ENCODE measurements at places on chromosomes 6 and 20.
A peak's percentile ranks its signal among the peaks of the same experiment; 100 is the strongest.

DNA sequence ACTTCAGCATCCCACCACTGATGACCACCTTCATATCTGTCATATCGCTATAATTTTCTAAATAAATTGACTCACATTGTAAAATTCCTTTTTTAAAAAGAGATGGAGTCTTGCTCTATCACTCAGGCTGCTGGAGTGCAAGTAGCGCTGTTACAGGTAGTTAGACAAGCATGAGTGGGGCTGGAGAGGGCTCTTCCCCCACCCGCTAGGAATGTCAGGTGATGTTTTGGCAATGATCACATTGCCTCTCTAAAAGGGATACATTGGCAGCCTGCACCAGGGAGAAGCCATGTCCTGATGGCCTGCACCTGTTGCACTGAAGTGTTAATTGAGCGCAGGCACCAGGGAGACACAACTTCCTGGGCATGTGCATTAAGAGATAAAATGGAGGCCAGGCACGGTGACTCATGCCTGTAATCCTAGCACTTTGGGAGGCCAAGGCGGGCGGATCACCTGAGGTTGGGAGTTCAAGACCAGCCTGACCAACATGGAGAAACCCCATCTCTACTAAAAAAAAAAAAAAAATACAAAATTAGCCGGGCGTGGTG, 16.9 kb upstream of the SLC22A16 start:
- DNase-seq = peak; percentile 88

DNA sequence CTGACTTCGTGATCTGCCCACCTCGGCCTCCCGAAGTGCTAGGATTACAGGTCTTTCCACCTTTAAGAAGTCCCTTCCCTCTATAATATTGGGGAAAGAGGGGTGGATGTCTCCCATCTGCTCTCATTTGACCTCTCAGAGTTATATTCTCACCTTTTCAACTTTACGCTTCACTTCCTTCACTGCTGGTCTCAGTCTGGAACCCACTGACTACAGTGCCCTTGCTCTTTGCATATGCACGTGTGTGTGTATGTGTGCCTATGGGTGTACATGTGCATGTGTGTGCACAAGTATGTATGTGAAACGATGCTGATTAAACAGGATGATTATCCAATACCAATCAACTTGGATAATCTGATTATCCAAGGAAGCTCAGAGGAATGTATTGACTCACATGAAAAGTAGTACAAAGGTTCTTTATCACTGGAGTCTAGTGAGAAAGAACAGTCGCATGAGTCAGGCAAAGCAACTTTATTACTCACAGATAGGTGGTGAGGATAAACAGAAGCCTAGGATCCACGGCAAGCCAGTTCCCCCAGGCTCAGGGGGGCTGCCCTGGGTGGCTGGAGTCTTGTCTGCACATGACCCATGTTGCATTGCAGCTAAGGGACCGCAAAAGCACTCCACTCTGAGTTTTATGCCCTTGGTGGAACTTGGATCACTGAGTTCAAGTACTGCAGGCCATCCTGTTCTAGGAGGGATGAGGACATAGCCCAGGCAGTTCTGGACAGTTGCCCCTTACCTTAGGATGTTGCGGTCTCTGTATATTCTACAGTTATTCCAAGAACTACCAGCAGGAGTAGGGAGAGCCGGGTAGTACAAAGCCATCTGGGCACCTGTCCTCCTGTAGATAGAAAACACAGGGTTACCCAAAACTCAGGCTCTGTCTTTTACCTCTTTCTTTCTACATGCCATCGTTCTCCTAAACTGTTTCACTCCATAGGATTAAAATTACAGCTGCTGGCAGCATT, 50.9 kb downstream of the SNRNP48 start:
- no peak for DNase-seq

- DNase-seq = no peak
Observed at GRCh38 chr6:14455876-14456648, 338.5 kb downstream of the CD83 start.

DNA sequence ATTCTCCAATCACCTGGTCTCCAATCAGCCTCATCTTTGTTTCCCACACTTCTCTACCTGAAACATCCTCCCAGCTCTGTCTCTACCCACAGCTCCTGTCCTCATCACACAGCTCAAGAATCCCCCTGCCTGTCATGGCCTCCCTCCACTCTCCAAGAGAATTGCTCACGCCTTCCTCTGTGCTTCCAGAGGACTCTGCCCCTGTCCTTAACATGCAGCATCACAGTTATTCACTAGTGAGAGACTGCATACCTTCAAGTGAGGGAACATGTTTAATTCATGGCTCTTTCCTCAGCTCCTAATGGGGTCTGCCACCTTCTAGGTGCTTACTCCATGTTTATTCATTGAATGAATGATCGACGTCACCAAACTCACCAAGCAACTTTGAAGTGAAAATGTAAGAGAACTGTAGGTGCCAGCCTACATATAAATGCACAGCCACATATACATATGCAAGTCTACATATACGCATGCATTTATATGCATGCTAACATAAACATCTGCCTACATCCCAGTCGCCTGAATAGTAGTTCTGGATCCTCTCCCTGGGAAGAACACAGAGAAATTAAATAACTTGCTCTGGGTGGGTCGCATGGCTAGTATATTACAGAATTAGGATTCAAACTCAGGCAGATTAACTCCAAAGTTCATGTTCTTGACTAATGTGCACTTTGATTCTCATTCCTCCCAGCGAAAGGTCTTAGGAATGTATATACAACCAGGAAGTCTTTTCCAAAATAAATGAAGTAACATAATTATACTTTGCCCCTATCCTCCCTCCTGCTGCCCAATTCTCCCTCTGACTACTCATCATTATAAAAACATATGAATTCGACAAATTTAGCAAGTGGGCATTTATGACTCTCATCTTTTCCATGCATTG, 295.6 kb downstream of the MAFB start:
- DNase-seq = no peak

- peak; percentile 18 for DNase-seq
Observed at GRCh38 chr6:11848852-11849731, 70.5 kb upstream of the ADTRP start.

DNA sequence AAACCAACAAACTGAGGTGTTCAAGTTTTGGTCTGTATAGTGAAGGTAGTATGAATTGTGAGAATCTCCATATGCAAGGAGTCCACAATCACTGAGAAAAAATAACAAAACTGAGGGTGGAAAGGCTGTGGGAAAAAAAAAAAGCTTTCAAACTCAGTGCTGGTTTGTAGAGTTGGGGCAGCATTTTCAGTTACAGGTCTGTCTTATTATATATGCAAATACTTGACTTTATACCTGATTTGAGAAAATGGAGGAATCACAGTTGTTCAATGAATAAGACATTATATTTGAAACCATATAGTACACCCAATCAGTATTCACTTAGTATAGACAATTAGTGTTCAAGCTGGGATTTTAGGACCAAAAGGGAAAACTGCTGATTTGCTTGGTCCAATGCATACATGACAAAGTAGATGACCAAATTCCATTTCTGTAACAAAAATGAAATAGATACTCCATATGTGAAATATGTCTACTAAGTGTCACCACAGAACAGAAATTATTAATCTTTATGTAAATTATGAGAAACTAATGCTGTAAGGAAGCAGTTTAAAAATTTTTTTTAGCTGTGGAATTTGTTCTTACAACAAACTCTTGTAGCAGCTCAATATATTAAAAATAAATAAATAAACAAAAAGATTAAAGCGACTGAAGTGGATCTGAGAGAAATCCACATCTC, 187.7 kb downstream of the ASCC3 start:
- DNase-seq = no peak

DNA sequence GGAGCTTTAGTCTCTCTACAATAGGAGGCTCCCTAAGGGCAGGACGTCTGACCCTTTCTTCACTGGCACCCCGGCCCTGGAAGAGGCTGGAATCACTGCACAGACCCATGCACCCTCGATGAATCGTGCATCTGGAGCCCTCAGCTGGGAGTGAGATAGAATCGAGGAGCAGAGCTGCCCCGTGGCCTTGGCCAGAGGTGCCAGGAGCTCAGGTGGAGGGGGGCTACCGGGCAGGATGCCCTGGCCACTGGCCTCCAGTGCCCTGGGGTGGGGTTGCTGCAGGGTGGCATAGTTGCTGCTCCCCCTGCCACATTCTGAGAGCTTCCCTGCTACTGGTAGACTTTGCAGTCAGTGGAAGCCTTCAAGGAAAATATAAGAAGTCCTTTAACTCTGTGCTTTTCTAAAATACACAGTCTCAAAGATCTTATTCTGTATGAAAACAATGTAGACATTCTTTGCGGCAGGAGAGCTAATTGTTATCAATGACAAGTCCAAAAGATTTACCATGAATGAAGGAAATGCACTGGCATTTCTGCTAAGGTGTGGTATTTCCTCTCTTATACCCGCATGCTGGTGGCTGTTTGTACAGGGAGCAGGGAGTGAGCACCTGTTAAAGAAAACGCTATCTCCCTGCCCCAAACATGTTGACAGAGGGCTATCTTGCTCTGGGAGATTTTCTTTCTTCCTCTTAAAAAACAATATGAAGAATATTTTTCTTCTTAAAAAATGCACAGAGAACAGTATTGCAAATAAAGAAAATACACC, 122.8 kb downstream of the C6orf118 start:
- DNase-seq = no peak

DNA sequence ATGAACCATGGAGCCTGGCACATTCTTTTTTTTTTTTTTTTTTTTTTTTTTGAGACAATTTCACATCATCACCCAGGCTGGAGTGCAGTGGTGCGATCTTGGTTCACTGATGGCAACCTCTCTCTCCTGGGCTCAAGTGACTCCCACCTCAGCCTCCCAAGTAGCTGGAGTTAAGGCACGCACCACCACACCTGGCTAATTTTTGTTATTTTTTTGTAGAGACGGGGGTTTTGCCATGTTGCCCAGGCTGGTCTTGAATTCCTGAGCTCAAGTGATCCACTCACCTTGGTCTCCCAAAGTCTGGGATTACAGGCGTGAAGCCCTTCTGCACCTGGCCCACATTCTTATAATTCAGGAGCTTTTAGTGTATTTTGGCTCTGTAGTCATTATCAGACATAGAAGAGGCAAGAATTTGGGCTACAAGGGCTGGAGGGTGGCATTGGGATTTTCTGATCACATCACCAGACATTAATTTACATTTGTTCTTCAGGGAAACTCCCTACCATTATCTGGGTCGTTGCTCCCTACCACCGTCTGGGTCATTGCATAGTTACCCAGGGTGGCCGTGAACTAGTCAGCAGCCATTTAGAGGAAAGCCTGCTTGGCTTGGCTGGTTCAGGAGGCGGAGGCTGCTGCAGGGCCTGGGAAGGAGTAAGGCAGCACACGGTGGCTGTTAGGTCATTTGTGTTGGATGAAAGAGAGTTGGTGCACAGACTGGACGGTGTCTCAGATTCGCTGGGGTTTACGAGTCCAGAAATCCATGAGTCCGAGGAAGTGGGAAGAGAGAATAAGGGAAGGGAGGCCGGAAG, 17.6 kb downstream of the ARID1B start:
- DNase-seq = no peak

All from NCI-H774 (cell line).